ENCODE measurements at places on chromosomes 3 and 15.

DNA sequence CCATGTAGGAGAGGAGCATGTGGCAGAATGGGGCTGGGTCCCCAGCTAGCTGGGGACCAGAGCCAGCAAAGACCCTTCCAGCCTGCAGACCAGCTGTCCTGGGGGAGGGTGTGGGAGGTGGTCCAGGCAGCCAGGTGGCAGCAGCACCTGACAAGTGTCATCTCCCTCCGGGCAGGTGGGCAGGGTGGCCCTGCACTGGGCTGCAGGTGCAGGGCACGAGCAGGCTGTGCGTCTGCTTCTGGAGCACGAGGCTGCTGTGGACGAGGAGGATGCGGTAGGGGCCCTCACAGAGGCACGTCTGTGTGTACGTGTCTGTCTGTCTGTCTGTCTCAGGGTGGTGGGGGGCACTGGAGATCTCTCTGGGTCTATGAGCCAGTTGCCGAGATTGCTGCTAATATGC is 5.5 kb downstream of the ANKDD1A start:
- H3K36me3 ChIP-seq, result no peaks in the 10 kb centered on the region
- peaks cover 5% of the 10 kb centered on the region for H3K4me1 ChIP-seq
- no peak overlapping the region for H3K27ac ChIP-seq
- H3K4me3 ChIP-seq, result no peak overlapping the region
- ATAC-seq, result no peak

DNA sequence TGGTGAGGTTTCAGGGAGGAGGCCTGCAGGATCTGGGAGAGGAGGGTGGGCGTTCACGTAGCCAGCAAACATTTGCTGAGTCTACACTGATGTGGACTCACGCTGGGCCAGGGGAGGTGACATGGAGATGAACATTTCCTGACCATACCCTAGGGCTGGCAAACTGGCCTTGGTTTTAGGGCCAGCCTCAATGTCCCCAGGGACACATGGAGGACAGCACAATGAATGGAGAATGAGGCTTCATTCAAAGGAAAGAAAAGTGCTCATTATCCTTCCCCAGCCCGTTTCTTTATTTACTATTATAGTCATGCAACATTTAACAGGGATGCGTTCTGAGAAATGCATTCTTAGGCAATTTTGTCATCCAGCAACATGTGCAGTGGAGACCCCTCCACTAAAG is 26.8 kb downstream of the ACAN start:
- H3K4me3 ChIP-seq, result no peak overlapping the region
- no peaks in the 10 kb centered on the region for H3K36me3 ChIP-seq
- H3K27me3 ChIP-seq, result peaks cover 17% of the 10 kb centered on the region
- no peak overlapping the region for H3K27ac ChIP-seq
- no peak for ATAC-seq

- no peak for ATAC-seq
- no peaks in the 10 kb centered on the region for H3K27me3 ChIP-seq
- no peaks in the 10 kb centered on the region for H3K4me1 ChIP-seq
- no peak overlapping the region for H3K27ac ChIP-seq
- peaks cover 91% of the 10 kb centered on the region for H3K36me3 ChIP-seq
These were observed 74.4 kb upstream of the MYO5C start for GRCh38 chr15:52370010-52370409.

DNA sequence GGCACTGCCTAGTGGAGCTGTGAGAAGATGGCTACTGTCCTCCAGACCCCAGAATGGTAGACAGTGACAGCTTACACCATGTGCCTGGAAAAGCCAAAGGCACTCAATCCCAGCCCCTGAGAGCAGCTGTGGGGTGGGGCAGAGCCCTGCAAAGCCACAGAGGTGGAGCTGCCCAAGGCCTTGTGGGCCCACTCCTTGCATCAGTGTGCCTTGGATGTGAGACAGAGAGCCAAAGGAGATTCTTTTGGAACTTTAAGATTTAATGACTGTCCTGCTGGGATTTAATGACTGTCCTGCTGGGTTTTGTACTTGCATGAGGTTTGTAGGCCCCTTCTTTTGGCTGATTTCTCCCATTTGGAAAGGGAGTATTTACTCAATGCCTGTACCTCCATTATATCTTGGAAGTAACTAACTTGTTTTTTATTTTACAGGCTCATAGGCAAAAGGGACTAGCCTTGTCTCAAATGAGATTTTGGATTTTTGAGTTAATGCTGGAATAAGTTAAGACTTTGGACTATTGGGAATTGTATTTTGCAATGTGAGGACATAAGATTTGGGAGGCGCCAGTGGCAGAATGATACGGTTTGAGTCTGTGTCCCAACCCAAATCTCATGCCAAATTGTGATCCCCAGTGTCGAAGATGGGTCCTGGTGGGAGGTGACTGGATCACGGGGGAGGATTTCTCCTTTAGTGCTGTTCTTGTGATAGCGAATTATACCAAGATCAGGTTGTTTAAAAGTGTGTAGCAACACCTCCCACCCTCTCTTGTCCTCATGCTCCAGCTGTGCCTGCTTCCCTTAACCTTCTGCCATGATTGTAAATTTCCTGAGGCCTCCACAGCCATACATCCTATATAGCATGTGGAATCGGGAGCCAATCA is 80.4 kb downstream of the MYO5A start:
- ATAC-seq, result no peak
- H3K4me1 ChIP-seq, result peaks cover 12% of the 10 kb centered on the region
- no peak overlapping the region for H3K27ac ChIP-seq
- H3K27me3 ChIP-seq, result no peaks in the 10 kb centered on the region
- no peaks in the 10 kb centered on the region for H3K36me3 ChIP-seq

DNA sequence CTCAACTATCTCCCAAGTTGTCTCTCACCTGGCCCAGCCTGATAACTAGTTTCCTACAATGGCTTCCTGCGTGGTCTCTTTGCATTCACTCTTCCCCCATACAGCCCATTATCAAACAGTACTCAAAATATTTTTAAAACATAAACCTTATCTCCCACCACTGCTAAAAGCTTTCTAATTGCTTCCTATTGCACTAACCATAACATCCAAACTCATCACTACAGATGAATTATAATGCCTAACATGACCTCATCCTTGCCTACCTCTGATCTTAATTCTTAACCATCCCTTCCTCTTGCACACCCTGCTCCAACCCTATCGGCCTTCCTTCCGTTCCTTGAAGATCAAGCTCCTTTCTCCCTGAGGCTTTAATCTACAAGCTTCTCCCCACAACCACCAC is 17.0 kb downstream of the ACAP2 start:
- no peaks in the 10 kb centered on the region for H3K36me3 ChIP-seq
- H3K27me3 ChIP-seq, result no peaks in the 10 kb centered on the region
- no peaks in the 10 kb centered on the region for H3K4me1 ChIP-seq

DNA sequence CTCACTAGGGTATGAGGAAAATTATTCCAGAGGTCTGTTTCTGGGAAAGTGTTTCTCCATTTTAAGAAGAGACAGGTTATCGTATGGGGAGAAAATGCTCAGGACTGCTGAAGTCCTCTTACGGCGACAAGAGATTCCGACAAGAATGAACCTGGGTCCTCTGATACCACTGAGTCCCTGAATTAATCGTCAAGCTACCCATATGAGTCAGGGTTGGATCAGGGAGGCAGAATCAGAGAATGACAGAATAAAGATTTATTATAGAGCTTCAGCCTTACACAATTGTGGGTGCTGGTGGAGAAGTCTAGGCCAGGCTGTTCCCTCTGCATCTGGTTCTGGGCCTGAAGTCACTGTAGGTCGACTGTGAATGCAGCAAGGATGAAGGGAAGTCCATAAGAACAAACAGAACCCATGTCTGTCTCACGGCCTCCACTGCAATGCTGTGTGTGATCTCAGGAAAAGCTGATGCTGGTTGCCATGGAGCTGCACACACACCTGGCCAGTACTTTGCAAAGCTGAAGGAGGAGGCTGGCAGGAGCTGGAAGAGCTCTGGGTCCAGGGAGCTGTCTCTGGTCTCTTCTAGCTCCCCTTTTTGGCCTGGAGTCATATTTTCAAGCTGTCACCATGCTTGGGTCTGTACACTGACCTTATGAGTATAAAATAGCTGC is 83.9 kb downstream of the HHLA2 start:
- H3K27ac ChIP-seq, result no peak overlapping the region
- no peaks in the 10 kb centered on the region for H3K36me3 ChIP-seq
- H3K4me3 ChIP-seq, result no peak overlapping the region
- H3K4me1 ChIP-seq, result no peaks in the 10 kb centered on the region
- no peak for ATAC-seq

DNA sequence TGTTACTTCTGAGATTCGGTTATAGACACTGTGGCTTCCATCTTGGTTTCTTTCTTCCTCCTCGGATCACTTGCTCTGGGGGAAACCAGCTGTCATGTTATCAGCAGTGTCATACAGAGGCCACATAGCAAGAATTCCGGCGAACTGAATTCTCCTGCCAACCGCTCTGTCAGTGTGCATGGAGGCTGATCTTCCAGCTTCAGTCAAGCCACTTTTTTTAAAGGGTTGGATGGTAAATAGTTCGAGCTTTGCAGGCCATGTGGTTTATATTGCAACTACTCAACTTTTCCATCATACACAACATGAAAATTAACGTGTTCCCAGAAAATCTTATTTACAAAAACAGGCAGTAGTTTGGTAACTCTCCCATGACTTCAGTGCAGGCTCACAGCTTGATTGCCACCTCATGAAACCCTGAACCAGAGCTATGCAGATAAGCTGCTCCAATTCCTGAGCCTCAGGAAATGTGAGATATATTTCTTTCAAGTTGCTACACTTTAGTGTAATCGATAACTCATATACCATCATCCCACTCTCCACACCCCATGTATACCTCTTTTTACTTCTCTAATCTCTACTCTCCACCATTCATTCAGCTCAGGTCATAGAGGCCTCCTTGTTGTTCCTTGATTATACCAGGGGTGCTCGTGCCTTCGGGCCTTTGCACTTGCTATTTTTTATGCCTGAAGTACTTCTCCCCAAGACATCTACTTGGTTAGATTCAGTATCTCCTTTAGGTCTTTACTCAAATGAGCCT is 7.2 kb downstream of the RPL22L1 start:
- no peak overlapping the region for H3K4me3 ChIP-seq
- H3K36me3 ChIP-seq, result peaks cover 34% of the 10 kb centered on the region
- H3K27me3 ChIP-seq, result no peaks in the 10 kb centered on the region
- H3K27ac ChIP-seq, result no peak overlapping the region
- ATAC-seq, result no peak

- no peak for ATAC-seq
- H3K27ac ChIP-seq, result no peak overlapping the region
- no peaks in the 10 kb centered on the region for H3K27me3 ChIP-seq
- no peak overlapping the region for H3K4me3 ChIP-seq
- H3K4me1 ChIP-seq, result no peaks in the 10 kb centered on the region
These were observed 1030.5 kb downstream of the FHIT start for GRCh38 chr3:60220768-60221167.

DNA sequence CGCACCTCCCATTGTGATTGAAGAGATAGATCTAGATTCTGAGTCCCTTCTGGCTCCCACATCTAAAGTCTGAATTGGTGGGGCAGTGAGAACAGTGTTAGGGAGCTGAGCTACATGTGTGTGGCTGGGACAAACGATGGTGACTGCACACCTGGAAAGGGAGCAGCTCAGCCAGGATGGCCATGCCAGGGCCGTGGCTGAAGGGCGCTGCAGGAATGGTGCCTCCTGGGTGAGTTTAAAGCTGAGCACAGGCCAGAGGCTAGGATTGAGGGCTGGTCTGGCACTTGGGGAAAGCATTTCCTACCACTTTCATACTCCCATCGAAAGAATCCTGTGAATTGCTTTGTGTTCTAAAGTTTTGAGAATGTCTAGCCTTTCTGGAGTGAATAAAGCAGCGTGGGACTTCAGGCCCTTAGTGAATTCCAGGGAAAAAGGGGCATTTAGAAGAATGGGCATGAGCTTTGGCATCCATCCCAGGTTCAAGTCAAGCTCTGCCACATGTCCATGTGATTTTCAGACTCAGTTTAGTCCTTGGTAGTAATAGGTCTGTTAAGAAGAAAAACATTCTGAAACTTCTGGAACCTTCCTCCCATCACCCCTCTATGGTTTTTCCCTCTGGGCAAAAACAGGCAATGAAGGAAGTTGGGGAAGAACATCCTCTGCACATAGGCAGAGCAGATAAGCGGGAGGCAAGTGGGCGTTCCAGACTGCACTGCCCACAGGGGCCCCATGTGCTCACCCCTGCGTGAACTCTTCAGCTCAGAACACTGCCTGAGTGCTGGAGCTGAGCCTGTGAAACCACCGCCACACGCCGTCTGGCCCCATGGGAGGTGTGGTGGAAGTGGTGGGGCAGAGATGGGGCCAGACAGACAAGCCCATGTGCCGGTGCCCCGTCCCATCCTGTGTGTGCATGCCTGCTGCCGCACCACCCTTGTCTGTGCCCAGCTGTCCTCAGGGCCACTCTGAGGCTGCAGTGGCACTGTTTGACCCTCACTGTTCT is 12.9 kb upstream of the CPNE9 start:
- ATAC-seq, result no peak
- peaks cover 100% of the 10 kb centered on the region for H3K36me3 ChIP-seq
- no peak overlapping the region for H3K4me3 ChIP-seq
- no peak overlapping the region for H3K27ac ChIP-seq
- no peaks in the 10 kb centered on the region for H3K4me1 ChIP-seq

DNA sequence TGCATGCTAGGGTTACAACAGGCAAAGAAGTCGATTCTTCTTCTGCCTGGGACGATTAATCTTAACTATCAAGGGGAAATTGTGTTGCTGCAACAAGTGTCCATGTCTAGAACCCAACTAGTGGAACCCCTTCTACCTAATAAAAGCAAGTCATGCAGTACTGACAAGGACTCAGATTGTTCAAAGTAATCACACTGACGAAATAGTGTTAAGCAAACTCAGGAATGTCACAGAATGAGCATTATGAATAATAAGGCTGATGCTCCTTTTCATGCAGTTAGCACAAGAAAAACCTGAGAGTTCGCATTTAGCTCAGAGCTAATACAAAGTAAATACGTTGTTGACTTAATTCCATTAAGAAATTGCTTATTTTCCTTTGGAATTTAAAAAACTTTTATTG is 47.5 kb upstream of the TRIM42 start:
- H3K27ac ChIP-seq, result no peak overlapping the region
- H3K36me3 ChIP-seq, result no peaks in the 10 kb centered on the region
- no peak for ATAC-seq
- H3K4me1 ChIP-seq, result no peaks in the 10 kb centered on the region
- no peaks in the 10 kb centered on the region for H3K27me3 ChIP-seq

GRCh38 chr3:125163739-125164601 is 48.6 kb downstream of the SLC12A8 start:
- no peak overlapping the region for H3K4me3 ChIP-seq
- no peak overlapping the region for H3K27ac ChIP-seq
- no peaks in the 10 kb centered on the region for H3K27me3 ChIP-seq
- peak; percentile 20 for ATAC-seq

DNA sequence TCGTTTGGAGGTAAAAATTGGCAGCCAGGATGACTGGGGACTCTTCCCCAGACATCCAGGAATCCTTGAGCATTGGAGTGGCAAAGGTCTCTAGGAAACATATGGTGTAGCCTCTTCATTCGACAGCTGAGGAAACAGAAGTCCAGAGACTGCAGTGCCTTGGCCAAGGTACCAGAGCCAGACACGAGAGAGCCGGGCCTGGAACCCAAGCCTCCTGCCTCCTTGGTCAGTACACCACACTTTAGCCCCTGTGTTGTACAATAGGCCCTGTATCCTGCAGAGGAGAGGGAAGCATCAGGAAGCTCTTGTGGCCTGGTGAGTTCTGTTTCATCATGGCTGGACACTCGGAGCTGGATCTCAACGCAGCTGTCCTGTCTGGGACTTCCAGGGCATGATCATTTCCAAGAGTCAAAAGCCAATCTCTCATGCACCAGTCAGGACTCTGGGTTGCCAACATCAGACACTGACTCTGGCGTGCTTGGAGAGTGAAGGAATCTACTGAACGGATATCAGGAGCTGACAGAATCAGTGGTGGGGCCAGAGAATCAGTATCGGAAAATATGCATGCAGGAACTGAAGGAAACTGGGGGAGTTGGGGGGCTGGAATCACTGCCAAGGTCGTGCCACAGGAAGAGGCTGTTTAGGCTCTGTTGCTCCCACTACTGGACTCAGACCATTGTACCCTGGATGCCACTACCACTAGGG is 6.4 kb upstream of the MINAR1 start:
- H3K27me3 ChIP-seq, result peaks cover 63% of the 10 kb centered on the region
- no peak for ATAC-seq
- H3K36me3 ChIP-seq, result no peaks in the 10 kb centered on the region
- peaks cover under 1% of the 10 kb centered on the region for H3K4me1 ChIP-seq
- H3K4me3 ChIP-seq, result no peak overlapping the region
